ENCODE measurements at places on chromosomes 2 and 18. TPM values are rescaled to one million over a fixed set of nuclear protein-coding genes. Genes with fewer than 3 reads are reported as not detected.

Gene LOXL3
- total RNA-seq = 3.4 TPM

Gene ZNF385B
- total RNA-seq = 1.2 TPM

Gene MROH2A
- not detected for total RNA-seq

Gene DSC3
- total RNA-seq = not detected

Gene GREB1
- 0.52 TPM for total RNA-seq

Gene MAB21L4
- total RNA-seq = not detected

Gene MRPL33
- 126 TPM for total RNA-seq

Gene LGALSL
- 2.0 TPM for total RNA-seq

Gene PSTPIP2
- total RNA-seq = 2.5 TPM

Gene MARS2
- total RNA-seq = 6.0 TPM

Gene TSPYL6
- total RNA-seq = not detected

Gene MLPH
- total RNA-seq = 51.0 TPM

Gene ERICH2
- not detected for total RNA-seq

Gene SCYGR4
- total RNA-seq = not detected

Gene GPAT2
- total RNA-seq = not detected

Gene L3MBTL4
- not detected for total RNA-seq

Gene RAX
- total RNA-seq = not detected

Gene PLEKHA3
- 11.2 TPM for total RNA-seq

Gene KCNJ13
- total RNA-seq = not detected

Gene FAM228B
- 5.9 TPM for total RNA-seq

Gene IL18R1
- not detected for total RNA-seq

Gene SMAD7
- 2.7 TPM for total RNA-seq

Gene IL1B
- total RNA-seq = not detected

Gene SPATA3
- not detected for total RNA-seq

Gene CBLN2
- total RNA-seq = 0.10 TPM

Gene ATP6V1C2
- total RNA-seq = not detected

Gene RSAD2
- total RNA-seq = not detected

Gene C2orf15
- 0.78 TPM for total RNA-seq

Gene IL1RN
- total RNA-seq = not detected

Gene RNF103
- total RNA-seq = 32.9 TPM

Gene NAT8
- total RNA-seq = not detected

Gene CCDC74B
- total RNA-seq = 3.5 TPM

Gene ASB1
- 55.5 TPM for total RNA-seq

Gene SH3RF3
- total RNA-seq = 5.1 TPM

Gene GPR35
- 1.7 TPM for total RNA-seq

Gene ARHGEF33
- total RNA-seq = 0.26 TPM

Gene MMADHC
- total RNA-seq = 176 TPM

Gene HOXD13
- total RNA-seq = not detected

Gene C2orf66
- total RNA-seq = not detected

Gene RGPD3
- 0.16 TPM for total RNA-seq

Gene RAPH1
- 41.3 TPM for total RNA-seq

Measured in myocyte (in vitro differentiated cells).